ENCODE measurements at places on chromosomes 12 and 14. TPM values are rescaled to one million over a fixed set of nuclear protein-coding genes. Genes with fewer than 3 reads are reported as not detected.

DNA sequence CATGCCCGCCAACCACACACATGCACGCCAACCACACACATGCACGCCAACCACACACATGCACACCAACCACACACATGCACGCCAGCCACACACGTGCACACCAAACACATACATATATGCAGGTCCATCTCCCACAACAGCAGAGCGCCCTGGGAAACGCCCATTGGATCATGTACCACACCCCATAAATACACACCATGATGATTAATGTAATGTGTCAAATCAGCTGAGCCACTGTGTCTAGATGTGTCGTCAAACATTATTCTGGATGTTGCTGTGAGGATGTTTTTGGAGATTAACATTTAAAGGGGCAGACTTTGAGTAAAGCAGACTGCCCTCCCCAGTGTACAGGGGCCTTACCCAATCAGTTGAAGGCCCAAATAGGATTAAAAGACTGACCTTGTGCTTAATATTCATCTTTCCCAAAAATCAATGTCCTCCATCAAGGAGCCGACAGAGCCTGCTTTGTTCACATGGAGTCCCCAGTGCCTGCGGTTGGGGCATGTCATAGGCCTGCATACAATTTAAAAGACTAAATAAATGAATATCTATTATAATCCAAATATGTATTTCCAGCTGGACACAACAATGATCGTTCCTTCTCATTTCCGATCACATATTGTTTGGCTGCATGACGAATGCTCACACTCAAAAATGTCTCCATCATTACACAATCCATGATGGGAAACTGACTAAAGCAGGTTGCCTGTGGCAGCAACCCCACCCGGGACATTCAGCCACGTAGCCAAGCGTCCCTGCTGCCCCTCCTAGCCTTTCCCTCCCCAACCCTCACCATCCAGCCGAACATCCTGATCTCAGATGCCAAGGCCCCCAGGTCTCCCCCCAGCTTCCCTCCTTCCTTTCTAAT is 23.2 kb upstream of the BDKRB2 start:
- H3K27me3 ChIP-seq: no peaks in the 10 kb centered on the region
- no peak overlapping the region for H3K4me3 ChIP-seq
- H3K4me1 ChIP-seq: peaks cover 23% of the 10 kb centered on the region
- no peak overlapping the region for H3K27ac ChIP-seq
- DNase-seq: no peak

ANKRD33 gene
- 0.16 TPM for polyA plus RNA-seq

DNA sequence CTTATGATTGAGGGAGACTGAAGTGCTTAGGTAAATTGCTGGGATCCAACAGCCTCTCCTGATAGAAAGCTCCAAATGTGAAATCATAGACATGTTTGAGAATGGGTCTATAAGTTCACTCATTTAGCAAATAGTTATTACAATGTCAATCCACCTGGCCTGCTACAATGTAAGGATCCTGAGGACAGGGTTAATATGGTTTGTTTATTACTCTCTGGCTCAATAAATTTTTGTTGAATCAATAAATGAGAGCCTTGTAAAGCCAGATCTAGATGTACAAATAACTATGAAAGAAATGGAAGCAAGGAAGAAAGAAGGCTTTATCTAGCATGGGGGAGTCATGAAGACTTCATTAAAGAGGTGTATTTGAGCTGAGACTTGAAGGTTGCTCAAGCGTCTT is 165.6 kb upstream of the IGF1 start:
- no peak overlapping the region for H3K4me3 ChIP-seq
- no peaks in the 10 kb centered on the region for H3K27me3 ChIP-seq
- H3K4me1 ChIP-seq: no peaks in the 10 kb centered on the region
- no peak for DNase-seq
- H3K27ac ChIP-seq: no peak overlapping the region

- no peak overlapping the region for H3K4me3 ChIP-seq
- DNase-seq: no peak
- H3K36me3 ChIP-seq: no peaks in the 10 kb centered on the region
- H3K4me1 ChIP-seq: no peaks in the 10 kb centered on the region
- H3K27ac ChIP-seq: no peak overlapping the region
These were observed 14.6 kb upstream of the DNAL1 start for GRCh38 chr14:73630009-73630780.

DNA sequence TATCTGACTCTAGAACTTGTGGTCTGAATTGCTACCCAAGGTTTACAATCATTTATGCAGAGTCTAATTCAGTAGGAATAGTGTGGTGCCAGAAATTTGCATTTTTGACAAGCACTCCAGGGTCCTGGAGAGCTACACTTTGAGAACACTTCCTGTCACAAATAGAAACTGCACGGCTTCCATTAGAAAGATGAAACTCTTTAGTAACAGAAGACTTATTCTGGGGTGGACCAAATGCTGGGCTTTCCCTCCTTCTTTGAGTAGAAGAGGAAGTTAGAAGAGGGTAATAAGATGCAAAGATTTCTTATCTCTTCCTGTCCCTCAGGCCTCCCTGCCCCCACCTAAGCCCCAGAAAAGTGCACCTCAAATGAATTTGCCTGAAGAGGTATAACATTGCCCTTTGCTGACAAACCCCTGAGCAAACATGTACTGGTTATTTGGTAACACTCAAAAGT is 28.4 kb downstream of the DGLUCY start:
- H3K27ac ChIP-seq: no peak overlapping the region
- no peaks in the 10 kb centered on the region for H3K27me3 ChIP-seq
- peaks cover 12% of the 10 kb centered on the region for H3K4me1 ChIP-seq
- no peaks in the 10 kb centered on the region for H3K36me3 ChIP-seq

DNA sequence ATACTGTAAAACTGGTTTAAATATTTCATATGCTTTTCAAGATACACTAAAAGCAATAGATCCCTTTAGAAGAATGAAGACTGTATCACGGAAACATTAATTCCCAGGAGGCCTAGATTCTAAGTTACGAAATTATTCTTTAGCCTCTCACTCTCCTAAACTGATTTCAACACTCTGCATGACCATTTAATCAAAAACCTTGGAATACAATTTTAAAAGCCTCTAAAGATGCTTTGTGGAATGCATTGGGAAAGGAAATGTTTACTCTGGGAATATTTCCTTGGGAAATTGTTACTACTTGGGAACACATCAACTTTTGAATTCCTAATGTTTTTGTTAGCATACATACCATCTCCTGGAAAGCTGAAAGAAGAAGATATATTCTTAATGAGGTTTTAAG is 255.7 kb upstream of the FAR2 start:
- no peak overlapping the region for H3K4me3 ChIP-seq
- H3K27me3 ChIP-seq: no peaks in the 10 kb centered on the region
- H3K27ac ChIP-seq: no peak overlapping the region
- DNase-seq: no peak
- no peaks in the 10 kb centered on the region for H3K36me3 ChIP-seq
- no peaks in the 10 kb centered on the region for H3K4me1 ChIP-seq

DTX1 gene
- polyA plus RNA-seq: 15.8 TPM

SMIM41 gene
- polyA plus RNA-seq: 0.61 TPM

SLC7A7 gene
- 22.7 TPM for polyA plus RNA-seq

DNA sequence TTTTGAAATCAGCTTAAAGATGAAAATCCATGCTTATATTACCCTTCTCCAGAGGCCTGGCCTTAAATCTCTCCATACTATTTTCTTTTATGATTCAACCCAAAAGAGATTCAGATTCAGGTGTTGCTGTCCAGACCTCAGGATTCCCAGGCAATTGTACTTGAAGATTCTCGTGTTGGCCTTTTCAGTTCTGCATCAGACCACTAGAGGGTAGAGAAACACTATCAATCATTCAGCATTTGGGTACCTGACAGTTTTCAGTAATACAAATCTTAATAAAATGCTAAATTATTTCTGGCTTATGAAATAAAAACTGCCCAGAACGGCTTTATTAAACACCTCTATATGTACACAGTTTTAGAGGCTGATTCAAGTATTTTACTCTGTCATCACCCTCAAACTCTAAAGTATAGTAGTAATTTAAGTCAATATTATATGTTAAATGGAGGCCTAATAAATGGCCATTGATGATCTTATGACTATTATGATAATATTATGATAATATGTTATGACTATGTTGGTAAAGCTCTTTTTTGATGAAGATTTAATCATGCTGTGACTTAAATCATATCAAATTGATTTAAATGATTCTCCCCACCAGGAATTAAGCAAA is 301.1 kb downstream of the DUSP6 start:
- no peak overlapping the region for H3K4me3 ChIP-seq
- no peaks in the 10 kb centered on the region for H3K36me3 ChIP-seq
- H3K4me1 ChIP-seq: no peaks in the 10 kb centered on the region
- no peak overlapping the region for H3K27ac ChIP-seq

- peaks cover 8% of the 10 kb centered on the region for H3K36me3 ChIP-seq
- DNase-seq: peak; percentile 80
- no peak overlapping the region for H3K4me3 ChIP-seq
- peak overlapping the region; percentile 57 for H3K27ac ChIP-seq
- no peaks in the 10 kb centered on the region for H3K27me3 ChIP-seq
These were observed 84.0 kb downstream of the SYNE3 start for GRCh38 chr14:95432144-95433093.

Data from sigmoid colon (tissue), 7 donors.